ENCODE measurements at places on chromosomes 3 and 15.

GRCh38 chr3:47890126-47890827 is 87.3 kb downstream of the DHX30 start:
- no peak for ATAC-seq

- no peak for ATAC-seq
These were observed 168.6 kb downstream of the KLF13 start for GRCh38 chr15:31495281-31495680.

DNA sequence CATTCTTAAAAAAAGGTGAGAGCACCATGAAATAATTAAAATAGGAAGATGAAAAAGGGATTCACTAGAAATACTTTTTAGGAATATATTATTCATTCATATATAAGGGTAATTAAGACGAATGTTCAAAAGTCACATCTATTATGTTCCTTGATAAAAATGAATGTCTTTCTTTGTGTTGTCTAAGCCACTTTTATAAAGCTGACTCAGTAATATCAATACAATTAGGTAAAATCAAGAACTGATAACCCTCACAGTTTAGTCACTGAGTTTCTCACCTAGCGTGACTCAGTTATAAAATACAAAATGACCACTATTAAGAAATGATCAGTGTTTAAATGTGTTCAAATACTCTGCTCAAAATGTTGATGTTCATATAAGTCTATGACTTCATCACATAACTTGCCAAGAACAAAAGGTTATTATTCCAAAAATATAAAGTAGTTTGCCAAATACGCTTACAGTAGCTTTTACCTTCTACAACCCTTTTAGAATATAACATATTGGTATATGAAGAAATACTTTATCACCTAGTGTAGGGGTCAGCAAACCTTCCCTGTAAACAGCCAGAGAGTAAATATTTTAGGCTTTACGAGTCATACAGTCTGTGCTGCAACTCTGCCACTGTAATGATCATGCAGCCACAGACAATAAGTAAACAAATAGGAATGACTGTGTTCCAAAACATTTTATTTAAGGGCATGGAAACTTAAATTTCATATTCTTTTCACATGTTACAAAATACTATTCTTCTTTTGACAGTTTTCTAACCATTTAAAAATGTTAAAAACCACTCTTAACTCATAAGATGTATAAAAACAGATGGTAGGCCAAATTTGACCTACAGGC is 369.8 kb downstream of the TBC1D5 start:
- ATAC-seq = no peak

GRCh38 chr15:99068186-99068585 is 36.7 kb upstream of the SYNM start:
- no peak for ATAC-seq

GRCh38 chr3:142489572-142490323 is 41.9 kb upstream of the XRN1 start:
- no peak for ATAC-seq

DNA sequence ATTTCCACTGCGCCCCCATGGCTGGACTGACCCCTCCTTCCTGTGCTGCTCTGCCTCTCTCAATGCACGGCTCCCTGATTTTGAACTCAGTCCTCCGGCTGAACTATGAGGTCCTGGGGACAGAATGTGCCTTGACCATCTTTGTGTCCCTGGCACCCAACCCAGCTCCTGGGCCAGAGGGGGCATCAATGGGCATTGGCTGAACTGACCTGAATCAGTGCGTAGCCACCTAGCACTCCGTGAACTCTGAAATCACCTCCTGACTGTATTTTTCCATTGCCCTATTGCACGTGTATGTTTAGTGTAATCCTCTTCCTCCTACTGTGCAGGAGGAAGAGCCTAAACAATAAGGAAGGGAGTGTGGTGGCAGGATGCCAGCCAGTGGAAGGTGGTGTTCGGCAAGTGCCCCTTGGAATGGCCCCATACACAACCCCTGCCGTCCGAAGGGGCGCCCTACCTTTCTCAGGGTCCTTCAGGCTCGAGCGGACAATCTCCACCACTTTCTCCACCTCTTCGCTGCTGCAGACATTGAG is 33.5 kb downstream of the BDH1 start:
- ATAC-seq = no peak

DNA sequence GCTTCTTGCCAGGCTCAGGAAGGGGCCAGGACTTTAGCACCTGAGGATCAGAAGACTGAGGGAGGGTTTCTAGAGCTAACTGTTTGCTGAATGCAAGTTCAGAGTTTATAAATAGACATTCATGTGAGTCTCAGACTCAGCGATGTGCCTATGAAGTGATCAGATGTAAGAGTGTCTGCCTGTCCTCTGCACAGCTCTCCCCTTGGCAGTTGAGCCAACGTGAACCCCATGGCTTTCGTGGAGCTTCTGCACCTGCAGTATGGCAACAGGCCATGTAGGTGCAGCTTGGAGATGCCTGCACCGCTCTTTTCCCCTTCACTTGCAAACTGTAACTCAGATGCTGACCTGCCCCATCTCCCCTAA is 141.9 kb downstream of the CHDH start:
- ATAC-seq = no peak

- ATAC-seq = no peak
These were observed 25.1 kb downstream of the SLC24A5 start for GRCh38 chr15:48145923-48146322.

DNA sequence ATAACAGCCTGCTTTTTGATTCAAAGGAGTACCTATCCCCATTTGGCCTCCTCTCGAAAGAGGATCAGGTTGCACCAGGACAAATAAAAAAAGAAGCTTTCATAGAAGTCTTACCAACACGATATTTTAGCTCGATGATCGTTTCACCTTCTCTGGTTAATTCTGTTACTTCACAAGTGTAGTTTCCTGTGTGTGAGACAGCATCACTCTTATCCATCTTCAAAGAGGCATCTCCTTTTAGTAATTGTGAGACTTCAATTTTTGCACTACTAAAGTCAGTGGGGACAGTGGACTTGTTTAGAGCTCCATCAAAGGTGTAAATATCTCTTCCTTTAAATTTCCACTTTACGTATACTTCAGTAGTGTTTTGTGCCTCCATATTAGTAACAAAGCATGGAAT is 11.0 kb downstream of the CD47 start:
- no peak for ATAC-seq

GRCh38 chr3:169295912-169296570 is 367.5 kb downstream of the MECOM start:
- ATAC-seq = peak; percentile 41

DNA sequence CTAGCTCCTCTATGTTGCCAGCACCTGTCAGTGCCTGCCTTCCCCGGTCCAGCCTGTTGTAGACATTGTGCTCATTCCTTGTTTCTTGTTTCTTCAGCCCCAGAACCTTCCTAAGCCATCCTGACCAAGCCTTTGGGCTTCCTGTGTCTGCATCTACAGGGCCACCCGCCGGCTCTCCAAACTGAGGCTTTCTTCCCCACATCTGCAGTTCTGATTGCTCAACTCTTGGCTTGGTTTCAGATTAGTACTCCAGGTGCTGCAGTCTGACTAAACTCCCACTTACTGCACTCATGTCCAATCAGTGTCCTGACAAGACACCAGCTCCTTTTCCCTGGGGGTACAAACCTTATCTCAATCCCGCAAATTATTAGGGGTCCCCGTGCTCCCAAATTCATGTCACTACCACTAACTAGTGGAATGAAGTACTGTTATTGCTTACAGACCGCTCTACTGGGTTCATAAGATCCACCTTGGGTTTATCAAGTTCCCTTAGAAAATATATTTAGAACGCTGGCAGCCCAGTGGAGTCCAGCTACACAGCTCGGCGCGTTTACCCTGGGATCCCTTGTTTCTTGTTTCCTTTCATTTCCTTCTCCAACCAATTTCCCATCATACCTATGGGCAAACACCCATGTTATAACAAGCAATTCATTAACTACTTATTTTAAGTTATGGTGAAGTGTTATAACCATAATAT is 114.2 kb upstream of the TJP1 start:
- ATAC-seq = no peak

DNA sequence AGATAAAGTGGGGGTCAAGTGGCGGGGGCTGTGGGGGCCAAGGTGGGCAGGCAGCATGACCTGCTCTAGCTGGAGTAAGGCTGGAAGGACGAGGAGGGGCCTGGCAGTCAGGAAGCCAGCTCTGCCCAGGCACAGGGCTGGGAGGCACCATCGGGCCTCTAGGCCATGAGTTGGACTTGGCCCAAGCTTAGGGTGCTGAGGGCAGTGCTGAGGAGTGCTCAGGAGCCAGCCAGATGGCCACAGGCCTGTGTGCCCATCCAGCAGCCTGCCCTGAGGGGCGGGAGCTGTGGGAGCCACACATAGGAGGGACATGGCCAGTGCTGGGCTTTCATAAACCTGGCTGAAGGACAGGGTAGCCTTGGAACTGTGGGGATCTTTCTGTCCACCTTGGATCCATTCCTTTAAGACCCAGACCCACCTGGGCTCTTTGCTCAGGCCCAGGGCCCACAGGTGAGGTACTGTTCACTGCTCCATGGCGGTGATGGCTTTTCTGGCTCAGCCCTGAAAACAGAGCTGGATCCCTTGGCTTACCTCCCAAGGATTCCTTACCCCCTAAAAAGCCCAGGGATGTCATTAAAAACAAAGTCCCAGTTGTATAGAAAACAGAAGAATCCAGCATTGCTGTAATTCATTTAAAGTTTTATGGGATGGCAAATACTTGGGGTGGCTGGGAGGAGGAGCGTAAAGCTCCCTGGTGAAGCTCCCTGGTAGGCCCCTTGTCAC is 137.0 kb downstream of the DNAJB8 start:
- ATAC-seq = no peak

- ATAC-seq = no peak
These were observed 119.4 kb upstream of the IQSEC1 start for GRCh38 chr3:13192471-13193213.

DNA sequence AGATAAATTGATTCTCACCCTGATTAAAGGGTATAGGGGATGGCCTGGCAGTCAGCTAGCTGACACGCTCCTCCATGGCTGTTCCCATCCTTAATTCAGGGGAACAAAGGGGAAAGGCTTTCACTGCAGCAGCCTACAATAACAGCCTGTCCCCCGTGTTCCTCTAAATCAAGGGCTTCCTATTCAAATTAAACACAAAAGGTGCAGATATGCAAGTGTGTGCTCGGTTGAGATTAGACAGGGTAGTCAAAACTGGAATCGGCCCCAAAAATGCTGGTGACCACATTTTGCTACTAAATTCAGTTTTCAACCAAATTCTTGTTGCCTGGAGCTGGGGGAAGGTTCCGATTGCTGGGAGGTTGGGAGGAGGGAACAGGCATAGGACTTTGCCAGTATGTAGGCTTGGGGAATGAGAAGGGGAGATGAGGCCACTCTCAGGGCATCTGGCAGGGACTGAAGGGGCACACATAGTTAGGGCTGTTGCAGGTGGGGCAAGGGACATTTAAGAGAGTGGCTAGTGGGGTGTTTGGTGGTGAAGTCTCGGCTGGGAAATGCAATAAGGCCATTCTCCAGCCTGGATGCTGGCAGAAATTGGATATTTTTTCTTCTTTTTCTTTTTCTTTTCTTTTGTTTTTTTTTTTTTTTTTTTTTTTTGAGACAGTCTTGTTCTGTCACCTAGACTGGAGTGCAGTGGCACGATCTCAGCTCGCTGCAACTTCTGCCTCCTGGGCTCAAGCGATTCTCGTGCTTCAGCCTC is 32.9 kb upstream of the CTSH start:
- peak; percentile 68 for ATAC-seq

DNA sequence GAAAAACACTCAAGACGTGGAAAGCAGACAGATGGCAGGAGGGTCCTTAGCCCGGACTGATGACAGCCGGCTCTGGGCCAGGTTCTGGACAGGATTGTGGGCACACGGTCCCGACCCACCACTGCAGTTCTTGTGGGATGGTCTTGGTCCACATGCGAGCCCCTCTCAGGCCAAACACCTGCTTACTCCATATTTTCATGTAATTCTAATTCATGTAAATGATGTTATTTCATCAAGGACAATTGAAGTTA is 32.6 kb downstream of the TM2D3 start:
- ATAC-seq = no peak

GRCh38 chr3:183799461-183799860 is 25.9 kb downstream of the MAP6D1 start:
- ATAC-seq = no peak

- no peak for ATAC-seq
These were observed 65.9 kb upstream of the LCTL start for GRCh38 chr15:66631616-66632263.

GRCh38 chr3:99712291-99712954 is 74.0 kb downstream of the COL8A1 start:
- no peak for ATAC-seq

- no peak for ATAC-seq
These were observed 19.7 kb downstream of the CFAP100 start for GRCh38 chr3:126414406-126414805.

- ATAC-seq = no peak
These were observed 181.3 kb downstream of the ISL2 start for GRCh38 chr15:76517910-76518309.

GRCh38 chr15:27361438-27361837 is 390.5 kb downstream of the GABRG3 start:
- ATAC-seq = no peak

- no peak for ATAC-seq
These were observed 124.4 kb upstream of the TOPAZ1 start for GRCh38 chr3:44117239-44117638.

DNA sequence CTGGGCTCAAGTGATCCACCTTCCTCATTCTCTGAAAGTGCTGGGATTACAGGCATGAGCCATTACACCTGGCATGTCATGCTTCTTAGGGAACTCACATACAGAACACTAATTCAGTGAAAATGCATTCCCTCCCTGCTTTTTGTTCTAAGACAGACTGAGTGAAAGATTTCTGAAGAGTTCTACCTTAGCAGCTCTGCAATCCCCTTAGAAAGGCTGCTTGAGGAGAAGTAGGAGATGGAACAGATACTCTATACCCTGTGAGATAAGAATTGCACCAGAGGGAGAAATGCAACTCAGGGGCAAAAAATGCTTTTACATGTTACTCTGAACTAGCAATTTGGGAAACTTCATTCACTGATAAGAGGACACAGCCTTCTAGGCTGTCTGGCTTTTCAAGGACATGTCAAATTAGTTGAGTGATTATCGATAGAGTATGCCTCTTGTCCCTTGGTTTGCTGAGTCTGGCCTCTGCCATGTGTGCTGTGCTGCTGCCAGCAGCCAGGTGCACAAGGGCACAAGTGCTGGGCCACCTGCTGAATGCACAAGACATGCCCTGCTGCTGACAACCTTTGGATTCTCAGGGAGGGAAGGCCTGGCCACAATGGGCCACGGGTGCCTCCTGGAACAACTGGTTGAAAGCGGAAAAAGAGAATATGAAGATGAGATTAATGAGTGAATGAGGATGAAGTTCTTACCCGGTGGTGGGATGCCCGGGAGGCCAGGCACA is 17.8 kb downstream of the UQCC5 start:
- no peak for ATAC-seq

DNA sequence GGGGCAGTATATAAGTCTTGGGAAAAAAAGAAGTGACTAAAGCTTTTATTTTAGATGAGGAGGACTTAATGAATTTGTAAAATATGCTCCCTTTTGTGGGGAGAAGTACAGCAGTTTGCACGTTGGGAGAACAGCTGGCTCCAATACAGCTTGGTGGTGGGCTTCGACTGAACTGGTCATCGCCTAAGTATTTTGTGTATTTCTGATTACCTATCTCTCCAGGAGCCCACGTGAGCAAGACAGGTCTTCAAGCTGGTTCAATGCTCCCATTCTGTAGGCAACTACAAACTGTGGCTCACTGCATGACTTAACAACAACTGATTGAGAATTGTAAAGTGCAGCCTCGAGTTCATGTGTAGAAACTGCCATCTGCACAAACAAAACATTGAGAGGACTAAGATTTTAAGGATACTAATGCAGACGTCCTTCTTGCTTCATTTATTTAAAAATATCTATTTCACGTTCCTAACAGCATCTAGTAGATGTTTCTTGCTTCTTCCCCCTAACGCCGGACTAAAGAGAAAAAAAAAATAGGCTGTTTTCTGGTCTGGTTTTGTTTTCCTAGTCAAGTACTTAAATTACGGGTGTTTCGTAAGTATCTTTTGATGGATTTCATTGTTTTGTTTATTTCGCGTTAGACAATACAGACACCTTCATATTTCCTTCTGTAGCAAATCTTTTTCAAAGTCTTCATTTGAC is 1.4 kb upstream of the GREM1 start:
- no peak for ATAC-seq

All from stimulated activated memory B cell treated with anti-CD40 and anti-IgM and Interleukin-4, amounts not matched to agents 10 μg/mL and 1 μg/mL and 100 μg/mL, for 72 hours (primary cell).